ENCODE measurements at places on chromosomes 3 and 15. TPM values are rescaled to one million over a fixed set of nuclear protein-coding genes. Genes with fewer than 3 reads are reported as not detected.

GRCh38 chr3:127254730-127255129 lies 33.1 kb downstream of the PRR20G start:
- no peaks in the 10 kb centered on the region for H3K36me3 ChIP-seq
- no peak for DNase-seq
- no peaks in the 10 kb centered on the region for H3K4me1 ChIP-seq
- no peak overlapping the region for H3K27ac ChIP-seq

GRCh38 chr3:141370065-141370533 lies 1.8 kb downstream of the ZBTB38 start:
- H3K27ac ChIP-seq = no peak overlapping the region
- H3K4me1 ChIP-seq = peaks cover 26% of the 10 kb centered on the region
- DNase-seq = no peak
- H3K36me3 ChIP-seq = no peaks in the 10 kb centered on the region
- H3K4me3 ChIP-seq = no peak overlapping the region

- H3K4me1 ChIP-seq = no peaks in the 10 kb centered on the region
- no peaks in the 10 kb centered on the region for H3K36me3 ChIP-seq
- no peak for DNase-seq
Observed at GRCh38 chr15:46365572-46365971, 730.7 kb downstream of the SQOR start.

- no peak for DNase-seq
- H3K27ac ChIP-seq = no peak overlapping the region
- H3K36me3 ChIP-seq = no peaks in the 10 kb centered on the region
- no peaks in the 10 kb centered on the region for H3K27me3 ChIP-seq
- H3K4me1 ChIP-seq = no peaks in the 10 kb centered on the region
- H3K4me3 ChIP-seq = no peak overlapping the region
Observed at GRCh38 chr3:85627932-85628331, 669.1 kb downstream of the CADM2 start.

GRCh38 chr15:32908872-32909271 lies 191.1 kb downstream of the GREM1 start:
- no peak for DNase-seq
- no peak overlapping the region for H3K27ac ChIP-seq
- H3K4me1 ChIP-seq = no peaks in the 10 kb centered on the region
- no peaks in the 10 kb centered on the region for H3K27me3 ChIP-seq
- H3K4me3 ChIP-seq = no peak overlapping the region

DNA sequence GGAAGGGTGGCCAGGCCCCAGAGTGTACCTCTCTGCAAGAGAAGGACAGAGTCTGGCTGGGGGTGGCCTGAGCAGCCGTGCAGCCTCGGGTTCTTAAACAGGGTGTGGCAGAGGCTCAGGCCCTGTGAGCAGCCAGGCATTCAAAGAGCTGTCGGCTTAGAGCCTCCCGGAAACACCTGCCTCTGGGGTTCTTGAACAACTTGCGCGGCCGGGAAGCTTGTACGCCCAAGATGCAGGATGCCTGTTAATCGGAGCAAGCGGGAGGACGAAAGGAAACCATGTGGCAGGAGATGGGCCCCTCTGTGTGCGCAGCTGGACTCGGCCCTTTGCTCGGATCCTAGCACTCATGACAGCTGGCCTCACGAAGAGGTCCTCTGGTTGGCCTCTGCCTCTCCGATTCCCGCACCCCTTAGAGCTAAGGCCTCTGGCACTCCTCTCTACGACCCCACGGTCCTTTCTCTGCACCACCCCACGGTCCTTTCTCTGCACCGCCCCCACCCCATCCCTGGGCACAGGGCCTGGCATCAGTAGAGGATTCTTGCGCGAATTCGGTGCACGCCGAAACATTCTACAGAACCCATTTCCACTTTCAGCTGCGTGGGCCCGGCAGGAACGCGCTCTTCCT lies 23.9 kb upstream of the TXNRD3 start:
- no peaks in the 10 kb centered on the region for H3K36me3 ChIP-seq
- H3K4me1 ChIP-seq = no peaks in the 10 kb centered on the region
- no peak overlapping the region for H3K4me3 ChIP-seq
- H3K27ac ChIP-seq = no peak overlapping the region
- DNase-seq = no peak

CAMK2N2 gene
- total RNA-seq = 24.6 TPM
